ENCODE measurements at places on chromosomes 1 and 21.

DNA sequence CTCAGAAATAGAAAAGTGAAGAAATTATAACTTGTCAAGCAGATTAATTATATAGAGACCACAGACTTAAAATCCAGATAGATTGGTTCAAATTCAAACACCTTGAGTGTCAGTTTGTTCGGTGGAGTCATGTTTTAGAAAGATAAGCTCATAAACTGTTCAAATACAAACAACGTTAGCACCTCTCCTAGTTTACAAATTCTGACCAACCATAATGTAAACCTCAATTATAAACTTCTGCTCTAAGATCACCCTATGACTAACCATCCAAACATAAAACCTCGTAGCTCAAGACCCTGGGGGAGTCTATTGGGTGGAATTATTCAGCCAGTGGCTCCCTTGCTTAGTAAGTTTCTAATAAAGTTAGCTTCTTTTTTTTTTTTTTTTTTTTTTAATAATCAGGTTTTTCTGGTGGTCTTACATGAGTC, 12.4 kb downstream of the CBR1 start:
- DNase-seq: no peak

- DNase-seq: peak; percentile 90
Measured at GRCh38 chr21:41745971-41746743, 20.7 kb downstream of the RIPK4 start.

DNA sequence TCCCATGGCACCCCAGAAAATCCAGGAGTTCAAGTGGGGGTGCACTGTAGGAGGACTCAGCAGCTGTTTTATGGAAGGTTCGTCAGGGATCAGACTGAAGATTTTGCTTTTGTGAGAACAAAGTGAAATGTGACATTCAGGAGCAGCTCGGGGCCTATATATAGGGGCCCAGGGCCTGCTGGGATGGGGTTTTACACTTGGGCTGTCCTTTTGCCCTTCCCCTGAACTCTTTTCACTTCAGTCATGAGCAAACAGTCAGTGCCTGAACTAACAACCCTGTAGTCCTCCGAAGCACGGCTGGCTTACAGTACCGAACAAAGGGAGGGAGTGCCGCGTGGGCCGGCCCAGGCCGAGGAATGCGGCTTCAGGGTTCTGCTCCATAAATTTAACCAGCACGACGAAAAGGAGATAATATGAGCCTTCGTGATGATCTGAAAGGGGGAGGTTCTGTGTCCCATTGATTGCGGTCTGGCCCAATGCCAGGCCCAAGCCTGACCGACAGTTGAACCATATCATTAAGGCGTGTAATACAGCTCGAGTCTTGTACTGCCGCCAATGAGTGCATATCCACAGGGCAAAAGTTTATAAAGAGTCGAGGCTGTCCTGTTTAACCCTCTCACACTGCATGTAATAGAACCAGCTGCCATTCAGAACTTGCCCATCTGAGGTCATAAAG, 139.9 kb downstream of the DHRS3 start:
- DNase-seq: no peak

GRCh38 chr1:12369258-12369657, 139.4 kb downstream of the VPS13D start:
- DNase-seq: no peak

DNA sequence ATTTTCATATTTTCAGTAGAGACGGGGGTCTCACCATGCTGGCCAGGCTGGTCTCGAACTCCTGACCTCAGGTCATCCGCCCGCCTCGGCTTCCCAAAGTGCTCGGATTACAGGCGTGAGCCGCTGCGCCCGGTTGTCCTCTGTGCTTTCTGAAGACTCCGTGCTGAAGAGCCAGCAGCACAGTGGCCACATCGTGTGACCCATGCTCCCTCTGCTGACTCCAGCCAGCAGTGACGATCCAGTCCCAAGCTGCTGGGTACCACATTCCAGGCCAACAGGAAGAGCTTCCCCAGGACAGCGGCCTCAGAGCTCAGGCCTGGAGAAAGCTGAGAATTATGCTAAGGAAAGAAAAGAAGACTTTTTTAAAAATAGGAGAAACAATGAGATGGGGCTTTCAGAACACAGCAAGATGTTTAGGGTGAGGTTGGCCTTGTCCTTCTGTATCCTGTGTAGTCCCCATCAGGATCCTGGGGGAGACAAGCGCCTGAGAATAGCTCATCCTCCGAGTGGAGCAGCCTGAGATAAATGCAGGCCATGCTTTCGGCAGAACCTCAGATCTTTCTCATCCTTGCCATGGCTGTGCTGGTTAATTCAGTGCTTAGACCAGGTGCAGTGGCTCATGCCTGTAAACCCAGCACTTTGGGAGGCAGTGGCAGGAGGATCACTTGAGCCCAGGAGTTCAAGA, 207.1 kb downstream of the SLC35F3 start:
- DNase-seq: peak; percentile 47

- no peak for DNase-seq
Measured at GRCh38 chr1:204255966-204256365, 42.2 kb upstream of the GOLT1A start.

DNA sequence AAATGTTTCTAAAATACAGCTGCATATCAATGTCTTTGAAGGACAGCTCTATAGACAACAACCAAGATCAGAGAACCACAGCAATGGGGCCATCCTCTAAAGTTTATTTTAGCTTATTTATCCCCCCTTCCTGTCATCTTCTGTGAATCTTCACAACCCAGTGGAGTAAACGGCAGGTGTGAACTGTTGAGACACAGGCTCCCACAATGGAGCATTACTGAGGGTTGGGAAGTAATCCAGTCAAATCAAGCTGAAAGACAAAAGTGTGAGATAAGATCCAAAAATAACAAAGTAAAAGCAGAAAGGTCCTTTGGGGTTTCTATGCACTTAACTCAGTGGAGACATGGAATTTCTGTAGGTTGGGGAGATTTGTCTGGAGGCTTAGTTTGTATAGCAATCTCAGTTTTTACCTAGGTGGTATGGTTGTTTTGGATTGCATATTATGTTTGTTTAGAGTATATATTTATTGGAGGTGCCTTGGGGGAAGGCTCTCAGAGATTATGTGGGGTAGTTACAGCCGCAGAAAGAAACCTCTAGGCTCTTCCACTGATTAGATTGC, 286.9 kb upstream of the ADGRL2 start:
- DNase-seq: no peak

- DNase-seq: no peak
Measured at GRCh38 chr1:103496014-103496635, 29.4 kb upstream of the RNPC3 start.

DNA sequence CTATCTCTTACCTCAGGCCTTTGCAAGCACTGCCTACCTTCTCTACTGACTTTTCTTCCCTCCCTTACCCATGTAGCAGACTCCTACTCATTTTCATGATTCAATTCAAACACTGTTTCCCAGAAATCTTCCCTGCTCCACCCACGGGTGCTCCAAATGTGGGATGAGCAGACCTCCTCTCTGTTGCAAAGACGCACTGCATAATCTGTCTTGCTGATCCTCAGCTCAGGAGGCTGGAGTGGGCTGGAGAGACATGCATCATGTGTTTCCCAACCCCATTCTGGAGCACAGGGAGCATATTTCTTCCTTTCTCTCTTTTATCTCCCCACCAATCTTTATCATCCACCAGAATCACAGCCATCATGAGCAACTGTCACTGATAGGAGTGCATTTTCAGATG, 459.9 kb upstream of the NFIA start:
- DNase-seq: no peak

- DNase-seq: no peak
Measured at GRCh38 chr1:55285834-55286233, 70.7 kb upstream of the USP24 start.

DNA sequence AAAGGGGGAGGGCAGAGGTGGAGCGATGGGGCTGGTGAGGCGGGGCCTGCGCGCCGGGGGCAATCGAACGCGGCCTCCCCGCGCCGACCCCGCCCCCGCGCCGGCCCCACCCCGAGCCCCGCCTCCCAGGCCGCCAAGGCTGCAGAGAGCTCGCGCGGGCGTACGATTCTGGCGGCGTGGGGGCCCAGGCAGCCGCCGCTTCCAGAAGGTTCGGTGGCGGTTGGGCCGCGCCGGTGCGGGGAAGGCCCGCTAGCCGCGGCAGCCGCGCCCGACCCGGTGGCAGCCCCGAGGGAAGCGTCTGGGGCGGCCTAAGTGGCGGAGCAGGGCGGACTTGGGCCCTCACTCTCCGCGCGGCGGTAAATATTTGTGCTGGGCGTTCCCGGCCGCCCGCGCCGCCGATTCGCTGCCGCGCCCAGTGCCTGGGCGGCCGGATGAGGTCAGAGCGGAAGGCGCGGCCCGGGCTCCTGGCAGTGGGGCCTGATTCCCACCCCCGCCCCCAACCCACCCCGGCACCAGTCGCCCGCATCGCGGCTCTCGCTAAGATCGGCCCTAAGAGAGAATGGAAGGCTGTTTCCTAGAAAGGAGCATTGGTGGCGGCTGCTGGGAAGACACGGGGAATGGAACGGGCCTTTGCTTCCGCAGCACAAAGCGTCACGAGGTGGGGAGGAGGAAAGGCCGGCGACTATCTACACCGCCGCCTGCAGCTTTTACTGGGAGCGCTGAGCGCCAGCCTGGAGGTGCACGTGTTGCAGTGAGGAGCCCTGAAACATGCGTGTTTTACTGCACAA, at the start of gene ACOT7:
ACOT7 (minus strand) TSS at position 368 of the 788 bp plus-strand sequence. CDS start 368 bp downstream, outside the sequence.
- peak; percentile 99 for DNase-seq

DNA sequence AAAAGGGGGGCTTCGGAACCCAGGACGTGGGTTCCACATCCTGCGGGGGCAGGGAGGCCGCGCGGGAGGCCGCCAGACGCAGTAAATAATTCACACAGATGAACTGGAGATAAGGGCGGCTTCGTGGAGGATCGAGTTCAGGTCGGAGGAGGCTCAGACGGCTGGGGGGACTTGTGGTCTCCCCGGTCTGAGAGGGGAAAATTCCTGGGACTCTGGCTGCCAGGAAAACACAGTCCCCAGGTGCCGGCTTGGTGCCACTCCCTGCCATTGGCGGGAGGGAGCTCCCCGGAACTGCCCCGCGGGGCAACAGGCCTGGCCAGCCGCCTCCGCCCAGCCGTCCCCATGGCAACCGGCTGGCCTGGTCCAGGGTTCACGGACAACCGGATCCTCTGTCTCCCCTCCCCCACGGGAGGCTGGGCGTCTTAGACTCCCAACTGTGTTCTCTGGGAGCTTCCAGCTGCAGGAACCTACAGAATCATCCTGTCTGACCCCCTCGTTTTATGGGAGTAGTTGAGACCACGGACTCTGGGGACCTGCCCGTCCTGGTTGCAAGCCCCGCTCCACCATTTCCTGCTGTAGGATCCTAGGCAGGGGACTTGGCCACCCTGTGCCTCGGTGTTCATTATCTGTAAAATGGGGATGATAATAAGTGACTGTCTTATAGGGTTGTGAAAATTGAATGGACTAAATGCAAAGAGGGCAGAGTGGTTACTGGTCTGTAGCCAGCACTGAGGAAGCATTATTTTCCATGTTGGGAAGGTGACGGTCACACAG, 9.6 kb downstream of the CAMK2N1 start:
- DNase-seq: peak; percentile 88

- DNase-seq: no peak
Measured at GRCh38 chr1:23577056-23578004, 18.0 kb upstream of the ID3 start.

GRCh38 chr1:230570724-230571360, 71.4 kb upstream of the COG2 start:
- no peak for DNase-seq

- DNase-seq: no peak
Measured at GRCh38 chr1:235069577-235070563, 58.8 kb downstream of the TOMM20 start.

DNA sequence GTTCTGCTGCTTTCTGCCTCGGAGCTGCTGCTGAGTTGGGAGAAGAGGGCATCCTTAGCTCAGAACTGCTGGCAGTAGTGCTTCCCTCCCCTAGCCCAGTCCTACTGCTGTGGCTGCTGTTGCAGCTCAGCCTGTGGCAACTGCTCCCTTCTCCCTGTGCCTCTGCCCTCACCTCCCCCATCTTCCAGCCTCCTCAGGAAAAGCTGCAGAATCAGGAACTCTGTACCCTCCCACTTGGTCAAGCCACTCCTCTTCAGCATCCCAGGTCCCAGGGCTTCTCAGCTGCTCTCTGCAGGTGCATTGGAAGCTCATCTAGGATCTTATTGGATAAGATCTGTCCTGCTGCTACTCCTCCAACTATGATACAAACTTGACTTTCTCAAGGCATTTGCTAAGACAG, 316.7 kb downstream of the BRINP2 start:
- DNase-seq: peak; percentile 19

GRCh38 chr21:46121286-46122221, 23.6 kb downstream of the COL6A2 start:
- peak; percentile 50 for DNase-seq

DNA sequence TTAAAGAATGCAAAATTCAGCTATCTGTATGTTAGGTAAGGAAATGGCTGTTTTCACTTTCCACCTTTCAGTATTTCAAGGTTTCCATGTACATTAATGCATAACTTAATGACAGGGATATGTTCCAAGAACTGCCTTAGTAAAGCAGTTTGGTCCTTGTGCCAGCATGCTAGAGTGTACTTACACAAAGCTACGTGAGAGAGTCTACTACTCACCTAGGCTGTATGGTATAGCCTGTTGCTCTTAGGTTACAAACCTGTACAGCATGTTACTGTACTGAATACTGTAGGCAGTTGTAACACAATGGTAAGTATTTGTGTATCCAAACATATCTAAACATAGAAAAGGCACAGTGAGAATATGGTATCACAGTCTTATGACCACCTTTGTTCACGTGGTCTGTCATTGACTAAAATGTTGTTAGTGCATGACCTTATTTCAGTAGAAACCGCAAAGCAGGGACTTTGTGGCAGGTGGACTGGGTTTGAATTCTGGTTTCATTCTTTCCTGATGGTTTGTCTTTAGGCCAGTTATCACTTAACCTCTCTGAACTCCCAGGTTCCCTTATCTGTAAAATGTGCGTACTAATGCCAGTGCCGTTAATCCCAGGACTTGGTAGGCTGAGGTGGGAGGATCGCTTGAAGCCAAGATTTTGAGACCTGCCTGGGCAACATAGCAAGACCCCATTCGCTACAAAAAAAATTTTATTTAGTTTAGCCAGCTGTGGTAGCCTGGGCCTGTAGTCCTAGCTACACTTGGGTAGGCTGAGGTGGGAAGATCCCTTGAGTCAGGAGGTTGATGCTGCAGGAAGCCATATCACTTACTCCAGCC, 4.9 kb downstream of the SMYD2 start:
- no peak for DNase-seq

- DNase-seq: no peak
Measured at GRCh38 chr1:94951046-94951445, 24.1 kb upstream of the CNN3 start.

All from H7 (cell line).